ENCODE measurements at places on chromosomes 1 and 21.

- DNase-seq = no peak
Measured at GRCh38 chr1:42576935-42577334, 81.3 kb upstream of the PPIH start.

- DNase-seq = no peak
Measured at GRCh38 chr1:230091473-230092231, 24.6 kb downstream of the GALNT2 start.

GRCh38 chr1:170790651-170791071, 126.7 kb downstream of the PRRX1 start:
- DNase-seq = no peak

DNA sequence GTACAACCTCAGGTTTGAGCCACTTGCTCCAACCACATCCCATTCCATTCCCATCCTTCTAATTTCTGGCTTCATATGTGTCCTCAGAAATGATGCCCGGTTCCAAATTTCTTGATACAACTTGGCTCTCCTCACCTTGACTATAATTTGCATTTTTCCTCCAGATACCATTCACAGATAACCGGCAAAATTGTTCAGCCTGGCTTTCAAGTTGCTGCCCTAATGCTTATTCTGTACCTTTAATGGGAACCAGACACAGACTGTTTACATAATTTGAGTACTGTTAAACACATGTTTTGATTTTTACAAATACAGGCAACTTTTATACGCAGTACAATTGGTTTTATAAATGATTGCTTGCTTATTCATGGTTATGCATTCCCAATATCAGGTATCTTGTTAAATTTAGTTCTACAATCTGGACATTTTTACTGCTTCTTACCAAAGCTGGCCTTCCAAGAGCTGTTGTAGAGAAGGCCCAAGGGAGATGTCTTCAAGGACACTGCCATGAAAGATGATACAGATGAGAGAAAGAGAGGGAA, 649.5 kb upstream of the CAMK1G start:
- DNase-seq = no peak

DNA sequence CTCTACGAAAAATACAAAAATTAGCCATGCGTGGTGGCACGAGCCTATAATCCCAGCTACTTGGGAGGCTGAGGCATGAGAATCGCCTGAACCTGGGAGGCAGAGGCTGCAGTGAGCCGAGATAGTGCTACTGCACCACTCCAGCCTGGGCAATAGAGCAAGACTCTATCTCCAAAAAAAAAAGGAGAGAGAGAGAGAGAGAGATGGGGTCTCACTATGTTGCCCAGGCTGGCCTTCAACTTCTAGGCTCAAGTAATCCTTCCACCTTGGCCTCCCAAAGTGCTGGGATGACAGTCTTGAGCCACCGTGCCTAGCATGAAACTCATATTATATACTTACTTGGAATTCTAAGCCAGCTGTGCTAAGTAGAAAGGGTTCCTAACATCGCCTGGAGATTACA, 29.7 kb downstream of the PSMB2 start:
- DNase-seq = no peak

- no peak for DNase-seq
Measured at GRCh38 chr1:94038511-94038910, 82.4 kb downstream of the ABCA4 start.

DNA sequence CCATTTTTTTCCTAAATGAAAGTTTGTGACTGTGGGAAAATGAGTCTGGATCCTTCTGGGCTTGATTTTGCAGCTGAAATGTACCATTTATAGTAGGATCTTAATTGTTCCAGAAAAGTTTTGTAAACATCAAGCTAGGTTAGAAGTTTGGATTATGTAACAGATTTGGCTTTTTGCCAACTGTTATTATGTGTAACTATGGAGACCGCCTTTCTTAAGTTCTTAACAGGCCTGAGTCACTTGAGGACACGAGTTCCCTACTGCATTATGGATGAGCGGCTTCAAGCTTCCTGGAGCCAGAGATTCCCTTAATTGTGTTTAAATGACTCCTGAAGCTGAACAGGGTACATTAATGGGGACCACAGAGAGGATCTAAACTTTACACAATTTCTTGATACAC, 22.2 kb downstream of the SLC25A33 start:
- DNase-seq = peak; percentile 85

GRCh38 chr1:170634293-170634692, 29.6 kb upstream of the PRRX1 start:
- no peak for DNase-seq

- DNase-seq = no peak
Measured at GRCh38 chr1:18139198-18139981, 31.8 kb downstream of the IGSF21 start.

- DNase-seq = no peak
Measured at GRCh38 chr1:28395181-28395580, 25.6 kb downstream of the PHACTR4 start.

GRCh38 chr1:185042737-185043136, 2.6 kb upstream of the RNF2 start:
- no peak for DNase-seq

- DNase-seq = no peak
Measured at GRCh38 chr1:193312432-193312831, 126.0 kb upstream of the B3GALT2 start.

DNA sequence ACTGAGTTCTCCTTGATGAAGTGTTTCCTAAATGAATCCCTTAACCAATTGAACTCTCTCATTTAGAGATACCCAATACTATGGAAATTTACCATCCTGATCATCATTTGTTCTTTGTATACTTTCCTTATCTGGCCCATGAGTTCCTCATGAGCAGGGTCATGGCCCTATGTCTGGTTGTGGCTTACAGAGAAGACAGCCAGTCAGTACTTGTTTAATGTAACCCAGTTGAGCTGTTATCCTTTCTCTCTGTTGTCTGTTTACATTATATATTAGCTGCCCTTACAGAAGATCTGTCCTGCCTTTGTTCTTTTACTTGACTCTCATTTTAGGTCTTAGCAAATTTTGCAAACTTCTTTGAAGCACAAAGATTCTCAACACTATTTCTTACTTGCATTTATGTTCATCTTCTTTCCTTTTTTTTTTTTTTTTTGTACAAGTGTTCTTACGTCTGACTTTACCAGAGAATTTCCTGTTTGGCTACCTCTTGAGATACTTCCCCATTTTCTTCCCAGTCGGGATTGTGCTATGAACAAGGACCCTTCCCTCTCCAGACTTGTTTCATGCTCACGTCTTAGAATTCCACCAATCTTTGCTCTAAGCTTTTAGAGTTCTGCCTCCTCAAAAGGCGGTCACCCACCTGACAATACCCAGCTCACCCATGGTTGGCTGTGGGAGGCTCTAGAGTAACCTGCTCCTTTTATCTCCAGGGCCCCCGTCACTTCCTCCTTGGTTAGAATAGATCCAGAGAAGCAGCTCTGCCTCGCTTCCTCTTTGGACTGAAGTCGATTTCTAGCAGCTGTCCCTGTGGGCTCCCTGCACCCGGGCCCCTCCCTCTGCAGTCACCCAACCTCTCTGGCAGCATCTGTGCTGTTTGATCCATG, 53.6 kb upstream of the RUNX1 start:
- no peak for DNase-seq

DNA sequence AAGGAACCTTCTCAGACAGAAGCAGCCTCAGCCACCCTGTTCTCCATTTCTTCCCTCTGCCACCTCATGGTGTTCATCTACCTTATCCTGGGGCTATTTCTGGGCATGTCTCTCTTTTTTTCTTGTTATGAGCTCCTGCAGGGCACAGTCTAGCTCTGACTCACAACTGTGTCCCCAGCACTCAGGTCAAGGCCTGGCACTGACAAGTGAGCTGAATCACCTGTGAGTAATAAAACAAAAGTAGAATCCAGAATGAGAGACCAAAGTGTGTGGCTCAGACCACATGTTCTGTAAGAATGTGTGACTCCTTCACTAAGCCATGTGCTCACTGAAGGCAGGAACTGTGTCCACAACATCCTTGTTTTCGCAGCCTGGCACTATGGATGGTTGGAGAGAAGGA, 23.2 kb downstream of the C1orf94 start:
- DNase-seq = no peak

- DNase-seq = no peak
Measured at GRCh38 chr1:157410457-157410856, 141.9 kb downstream of the FCRL5 start.

- DNase-seq = peak; percentile 19
Measured at GRCh38 chr1:48823168-48823567, 46.5 kb upstream of the BEND5 start.

DNA sequence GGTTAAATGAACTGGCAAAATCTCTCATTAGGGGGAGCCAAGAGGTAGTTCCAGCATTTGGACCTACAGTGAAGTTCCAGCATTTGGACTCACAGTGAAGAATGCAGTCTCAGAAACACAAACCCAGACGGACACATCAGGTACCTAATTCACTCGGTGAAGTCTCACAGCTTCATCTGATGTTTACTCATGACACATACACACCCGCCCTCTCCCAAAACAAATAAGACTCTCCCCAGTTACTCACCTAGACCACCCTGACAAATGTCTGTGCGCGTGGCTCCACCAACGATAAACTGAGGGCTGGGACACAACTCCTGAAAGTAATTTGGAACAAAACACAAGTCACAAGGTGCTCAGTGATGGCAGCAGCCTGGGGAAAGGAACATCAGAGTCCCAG, 11.4 kb downstream of the CAPN8 start:
- no peak for DNase-seq

DNA sequence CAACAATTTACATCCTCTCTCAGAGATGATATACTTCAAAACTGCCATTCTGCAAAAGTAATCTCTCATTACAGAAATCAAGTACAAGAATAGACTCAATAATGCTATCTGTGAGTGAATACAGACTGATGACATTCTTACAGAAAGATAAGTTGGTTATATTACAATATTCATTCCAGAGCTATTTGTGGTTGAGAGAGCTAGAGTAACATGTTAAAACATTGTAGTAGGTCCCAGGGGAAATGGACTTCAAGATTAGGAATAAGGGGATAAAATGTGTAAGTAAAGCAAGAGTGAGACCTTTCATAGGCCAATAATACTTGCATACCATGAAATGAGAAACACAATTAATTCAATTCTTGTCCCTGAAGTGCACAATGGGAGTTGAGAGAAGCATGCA, 1.5 kb downstream of the F13B start:
- DNase-seq = no peak

- no peak for DNase-seq
Measured at GRCh38 chr1:157142201-157142600, 4.0 kb upstream of the ETV3 start.

DNA sequence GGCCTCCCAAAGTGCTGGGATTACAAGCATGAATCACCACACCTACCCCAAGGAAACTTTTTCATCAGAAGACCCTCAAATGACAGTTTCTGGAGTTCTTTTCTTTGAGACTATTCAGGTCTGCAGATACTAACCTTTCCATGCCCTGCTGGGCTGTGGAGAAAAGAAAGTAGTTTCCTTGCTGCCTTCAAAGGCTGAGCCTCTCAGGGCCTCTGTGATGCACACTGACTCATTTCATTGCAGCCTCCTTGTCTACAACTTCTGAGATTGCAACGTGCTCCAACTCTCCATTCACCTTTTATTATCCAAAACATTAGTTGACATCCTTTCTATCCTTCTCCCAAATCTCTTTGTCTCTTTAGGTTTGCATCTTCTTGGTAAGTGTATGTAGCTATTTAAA, 8.8 kb upstream of the SAMSN1 start:
- DNase-seq = no peak

- DNase-seq = no peak
Measured at GRCh38 chr1:230515451-230516145, 89.5 kb upstream of the PGBD5 start.

GRCh38 chr1:156012051-156012817, 8.5 kb downstream of the SSR2 start:
- DNase-seq = no peak

- DNase-seq = peak; percentile 36
Measured at GRCh38 chr1:61123326-61123725, 41.0 kb downstream of the NFIA start.

GRCh38 chr1:80047791-80048190, 1041.3 kb upstream of the ADGRL4 start:
- DNase-seq = no peak

GRCh38 chr1:62962901-62963776, 179.2 kb downstream of the ATG4C start:
- DNase-seq = peak; percentile 49

DNA sequence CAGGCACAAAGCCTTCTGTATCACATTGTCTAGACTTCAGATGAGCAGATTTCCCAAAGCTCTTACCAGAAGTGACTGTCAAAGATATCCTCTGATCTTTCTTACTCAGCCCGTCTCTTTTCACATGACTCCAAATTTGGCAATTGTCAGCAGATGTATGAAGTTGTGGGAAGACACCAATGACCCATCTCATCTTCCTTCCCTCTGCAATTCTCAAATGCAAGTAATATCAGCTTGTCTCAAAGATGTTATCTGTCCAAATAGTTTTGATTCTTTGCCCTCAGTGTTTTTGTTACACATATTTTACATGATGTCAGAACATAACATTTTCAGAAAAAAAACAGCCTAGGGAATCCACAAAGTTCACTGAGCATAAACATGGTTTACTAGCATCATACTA, 45.1 kb upstream of the RGS2 start:
- DNase-seq = no peak

GRCh38 chr1:213984387-213985208, 3.2 kb upstream of the PROX1 start:
- DNase-seq = no peak

DNA sequence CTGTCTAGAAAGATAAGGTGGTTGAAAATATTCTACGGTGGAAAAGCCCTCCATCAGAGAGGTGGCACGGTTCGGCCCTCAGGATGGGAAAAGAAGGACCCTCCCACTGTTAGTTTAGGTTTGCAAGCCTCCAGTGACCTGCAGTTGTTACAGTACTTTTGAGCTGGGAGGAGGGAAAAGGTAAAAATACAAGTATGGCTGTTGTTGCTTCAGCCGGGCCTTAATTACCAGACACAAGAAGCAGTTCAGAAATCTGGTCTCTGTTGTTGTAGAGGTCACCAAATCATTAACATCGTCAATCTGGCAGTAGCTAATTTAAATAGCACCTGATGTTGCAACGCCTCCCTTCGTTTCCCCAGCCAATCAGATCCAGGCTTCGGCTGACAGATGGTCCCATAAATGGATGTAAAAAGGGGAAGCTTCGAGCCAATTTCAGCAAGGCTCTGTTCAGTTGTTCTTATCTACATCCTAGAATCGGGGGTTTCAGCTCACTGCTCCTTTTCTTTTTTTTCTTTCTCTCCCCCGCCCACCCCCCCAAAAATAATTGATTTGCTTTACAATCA, at the start of gene ELAVL4:
ELAVL4 (plus strand) TSS at position 424 of the 563 bp plus-strand sequence. CDS start 270 bp downstream, outside the sequence.
- peak; percentile 67 for DNase-seq

All from NCI-H446 (cell line).